Type B pancreatic cell (in vitro differentiated cells): ENCODE measurements at places on chromosomes 12 and 14. TPM values are rescaled to one million over a fixed set of nuclear protein-coding genes. Genes with fewer than 3 reads are reported as not detected.

Gene ADGRD1
- 2.6 and 11.0 TPM in 2 replicates for total RNA-seq

Gene ENTPD5
- 22.2 and 25.8 TPM in 2 replicates for total RNA-seq

Gene NYNRIN
- 79.2 and 129 TPM in 2 replicates for total RNA-seq

Gene A2M
- total RNA-seq, result 4.9 and 84.9 TPM in 2 replicates

Gene DTX1
- 1.4 and 2.4 TPM in 2 replicates for total RNA-seq

Gene TMED8
- 17.4 and 17.5 TPM in 2 replicates for total RNA-seq

Gene FBLN5
- total RNA-seq, result 1.9 and 14.1 TPM in 2 replicates
